ENCODE measurements at places on chromosomes 3 and 15. TPM values are rescaled to one million over a fixed set of nuclear protein-coding genes. Genes with fewer than 3 reads are reported as not detected.

PIGBOS1 gene
- total RNA-seq = 7.4 TPM

NDUFAF3 gene
- 140 TPM for total RNA-seq

DNASE1L3 gene
- 0.67 TPM for total RNA-seq

SCN11A gene
- 0.05 TPM for total RNA-seq

GATM gene
- 40.0 TPM for total RNA-seq

VGLL3 gene
- 5.2 TPM for total RNA-seq

GPR15 gene
- total RNA-seq = not detected

GOLGA6B gene
- total RNA-seq = not detected

A4GNT gene
- not detected for total RNA-seq

UACA gene
- total RNA-seq = 78.0 TPM

NPAP1 gene
- not detected for total RNA-seq

RAB6B gene
- 42.4 TPM for total RNA-seq

WWTR1 gene
- total RNA-seq = 82.7 TPM

FBXW12 gene
- not detected for total RNA-seq

STRA6 gene
- 0.13 TPM for total RNA-seq
